Stimulated activated CD8-positive, alpha-beta memory T cell treated with anti-CD3 and anti-CD28 coated beads, Interleukin-4, amount 100 ng/mL, for 1 hour (primary cell): ENCODE measurements at places on chromosomes 11 and 22.

GRCh38 chr11:78032090-78032489, 9.0 kb upstream of the KCTD14 start:
- no peak for DNase-seq

- no peak for DNase-seq
These were observed 81.0 kb downstream of the BUD13 start for GRCh38 chr11:116691771-116692177.

- DNase-seq = no peak
These were observed 218.7 kb upstream of the BLID start for GRCh38 chr11:122334546-122335339.

DNA sequence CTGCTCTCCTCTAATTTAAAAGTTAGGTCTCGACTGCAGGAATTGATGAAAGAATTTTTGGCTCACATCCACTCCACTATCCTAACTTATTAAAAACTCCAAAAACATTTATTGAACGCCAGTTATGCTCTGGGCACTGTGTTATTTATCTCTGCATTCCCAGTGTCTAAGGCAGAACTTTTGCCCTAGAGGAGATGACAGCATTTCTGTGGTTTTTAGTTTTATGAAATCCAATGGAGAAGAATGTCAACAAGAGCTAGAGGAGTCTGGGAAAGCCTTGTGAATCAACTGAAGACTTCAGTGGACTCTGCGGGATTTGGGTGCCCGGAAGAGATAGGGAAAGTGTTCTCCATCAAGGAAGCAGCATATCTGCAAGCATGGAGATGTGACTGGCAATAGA, 217.0 kb upstream of the PGR start:
- no peak for DNase-seq

GRCh38 chr11:41414771-41415440, 44.5 kb downstream of the LRRC4C start:
- DNase-seq = no peak

DNA sequence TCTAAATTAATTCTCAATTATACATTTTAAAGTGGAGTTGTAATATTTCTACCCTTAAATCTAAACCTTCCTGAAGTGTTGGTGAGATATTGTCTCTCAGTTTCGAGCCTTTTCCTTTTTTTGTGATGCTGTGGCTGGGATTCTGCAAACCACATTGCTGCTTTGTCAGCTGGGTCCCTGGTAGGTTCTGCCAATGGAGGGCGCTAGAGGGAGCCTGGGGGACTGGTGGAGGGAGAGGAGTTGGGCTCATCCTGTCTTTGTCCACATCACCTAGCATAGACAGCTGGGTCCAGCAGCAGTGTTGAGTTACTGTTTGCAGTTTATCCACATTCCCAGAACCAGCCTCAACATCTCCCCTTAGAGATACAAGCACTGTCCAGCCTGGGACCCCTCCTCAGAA, 41.0 kb downstream of the TRAF6 start:
- no peak for DNase-seq

DNA sequence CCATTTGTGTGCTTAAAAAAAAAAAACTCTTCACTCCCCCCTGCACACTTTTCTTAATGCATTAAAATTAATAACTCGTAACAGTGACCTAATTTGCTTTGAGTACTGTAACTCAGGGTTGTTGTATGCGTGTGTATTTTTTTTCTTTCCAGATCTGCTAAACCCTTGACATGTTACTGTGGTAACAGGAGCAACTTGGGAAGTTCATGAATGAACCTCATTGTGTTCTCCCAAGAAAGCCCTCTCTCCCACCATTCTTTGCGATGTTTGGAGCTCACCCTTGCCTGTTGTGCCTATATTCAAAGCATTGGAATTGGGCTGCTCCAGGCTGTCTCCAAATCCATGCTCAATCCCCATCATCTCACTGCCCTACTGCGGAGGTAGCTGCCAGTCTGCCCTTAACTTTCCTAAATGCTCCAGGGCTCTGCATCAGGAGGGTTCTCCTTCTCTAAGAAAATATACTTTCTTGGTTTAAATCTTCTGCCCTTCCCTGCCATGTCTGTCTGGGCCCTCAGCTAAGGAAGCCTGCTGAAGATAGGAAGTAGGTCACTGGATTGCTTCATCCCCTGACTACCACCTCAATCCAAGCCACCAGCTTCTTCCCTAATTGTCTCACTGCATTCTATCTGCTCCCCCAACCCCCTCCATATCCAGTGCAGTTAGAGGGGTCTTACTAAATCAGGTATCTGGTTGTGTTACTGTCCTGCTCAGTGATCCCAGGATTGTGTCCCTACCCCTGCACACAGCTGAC, 70.3 kb downstream of the KIRREL3 start:
- no peak for DNase-seq

GRCh38 chr11:73797457-73797856, 9.8 kb downstream of the MRPL48 start:
- no peak for DNase-seq

- DNase-seq = no peak
These were observed 514.7 kb downstream of the CNTN5 start for GRCh38 chr11:99535406-99535805.

- no peak for DNase-seq
These were observed 100.4 kb upstream of the PARVA start for GRCh38 chr11:12276831-12277475.
